ENCODE measurements at places on chromosomes 3 and 15. TPM values are rescaled to one million over a fixed set of nuclear protein-coding genes. Genes with fewer than 3 reads are reported as not detected.

DNA sequence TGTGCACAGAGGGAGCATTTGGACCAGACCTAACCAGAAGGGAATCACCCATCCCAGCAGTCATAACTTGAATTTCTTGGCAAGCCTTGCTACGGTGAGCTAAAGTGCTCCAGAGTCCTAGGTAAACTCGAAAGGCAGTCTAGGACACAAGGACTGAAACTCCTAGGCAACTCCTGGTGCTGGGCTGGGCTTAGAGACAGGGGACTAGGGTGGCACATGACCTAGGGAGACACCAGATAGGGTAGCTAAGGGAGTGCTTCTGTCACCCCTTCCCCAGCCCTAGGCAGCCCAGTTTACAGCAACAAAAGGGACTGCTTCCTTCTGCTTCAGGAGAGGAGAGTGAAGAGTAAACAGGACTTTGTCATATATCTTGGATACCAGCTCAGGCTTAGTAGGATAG lies 256.4 kb upstream of the ARHGEF26 start:
- no peaks in the 10 kb centered on the region for H3K36me3 ChIP-seq
- no peaks in the 10 kb centered on the region for H3K4me1 ChIP-seq
- no peak for DNase-seq
- no peak overlapping the region for H3K27ac ChIP-seq
- no peaks in the 10 kb centered on the region for H3K27me3 ChIP-seq
- no peak overlapping the region for H3K4me3 ChIP-seq

DNA sequence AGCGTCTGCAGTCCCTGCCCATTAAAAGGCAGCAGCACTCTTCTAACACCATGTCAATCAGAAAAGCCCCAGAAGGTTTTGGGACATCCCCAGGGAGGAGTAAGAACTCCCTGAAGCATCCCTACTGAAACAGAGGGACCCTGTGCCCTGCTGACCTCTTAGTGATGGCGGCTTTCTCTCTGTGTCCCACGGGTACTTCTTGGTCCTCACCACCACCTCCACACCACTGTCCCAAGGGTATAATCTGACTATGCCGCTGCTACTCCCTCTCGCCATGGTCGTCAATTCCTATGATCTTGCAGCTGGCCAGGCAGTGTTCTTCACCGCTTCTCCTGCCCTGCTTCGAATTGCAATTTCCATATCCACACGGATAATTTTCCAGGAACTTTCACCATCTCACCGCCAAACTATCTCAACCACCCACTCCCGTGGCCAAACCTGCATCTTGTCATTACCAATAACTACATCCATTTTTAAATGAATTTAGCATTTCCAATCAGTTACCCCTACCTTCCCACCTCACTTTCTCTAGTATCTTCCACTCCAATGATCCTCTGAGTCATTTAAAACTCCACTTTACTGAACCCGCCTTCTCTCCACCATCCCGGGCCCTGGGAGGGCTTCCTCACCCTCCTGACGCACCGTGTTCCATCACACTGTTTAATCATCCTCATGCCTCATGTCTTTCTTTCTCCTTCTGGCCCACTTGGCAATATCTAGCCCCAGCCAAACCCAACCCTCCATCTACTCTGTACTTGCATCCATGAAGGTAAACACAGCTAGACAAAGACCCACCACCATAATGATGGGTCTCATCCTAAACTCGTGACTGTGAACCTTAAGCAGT lies 23.7 kb downstream of the PRR23E start:
- no peak overlapping the region for H3K4me3 ChIP-seq
- H3K27me3 ChIP-seq, result peaks cover 15% of the 10 kb centered on the region
- H3K4me1 ChIP-seq, result no peaks in the 10 kb centered on the region
- H3K27ac ChIP-seq, result no peak overlapping the region

DNA sequence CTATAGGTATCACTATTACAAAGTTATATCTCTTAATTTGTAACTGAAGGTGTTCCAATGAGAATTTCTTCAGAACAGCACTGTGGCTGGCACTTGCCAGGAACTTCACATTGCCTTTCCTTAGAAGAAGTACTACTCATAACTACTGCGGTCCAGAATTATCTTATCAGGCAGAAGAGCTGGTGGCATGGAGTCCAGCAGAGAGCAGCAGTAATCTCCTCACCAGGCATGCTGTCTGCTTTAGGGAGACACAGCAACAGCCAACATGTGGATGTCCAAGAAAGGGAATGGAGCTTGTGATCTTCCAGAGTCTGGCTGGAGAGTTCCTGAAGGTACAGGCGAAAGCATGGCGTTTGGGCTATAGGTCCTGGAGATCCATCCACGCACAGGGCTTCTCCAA lies 919.7 kb upstream of the NR2F2 start:
- peaks cover 3% of the 10 kb centered on the region for H3K4me1 ChIP-seq
- no peak overlapping the region for H3K27ac ChIP-seq
- no peak overlapping the region for H3K4me3 ChIP-seq
- no peaks in the 10 kb centered on the region for H3K36me3 ChIP-seq
- peaks cover 12% of the 10 kb centered on the region for H3K27me3 ChIP-seq

The GABRG3 gene
- not detected for total RNA-seq

DNA sequence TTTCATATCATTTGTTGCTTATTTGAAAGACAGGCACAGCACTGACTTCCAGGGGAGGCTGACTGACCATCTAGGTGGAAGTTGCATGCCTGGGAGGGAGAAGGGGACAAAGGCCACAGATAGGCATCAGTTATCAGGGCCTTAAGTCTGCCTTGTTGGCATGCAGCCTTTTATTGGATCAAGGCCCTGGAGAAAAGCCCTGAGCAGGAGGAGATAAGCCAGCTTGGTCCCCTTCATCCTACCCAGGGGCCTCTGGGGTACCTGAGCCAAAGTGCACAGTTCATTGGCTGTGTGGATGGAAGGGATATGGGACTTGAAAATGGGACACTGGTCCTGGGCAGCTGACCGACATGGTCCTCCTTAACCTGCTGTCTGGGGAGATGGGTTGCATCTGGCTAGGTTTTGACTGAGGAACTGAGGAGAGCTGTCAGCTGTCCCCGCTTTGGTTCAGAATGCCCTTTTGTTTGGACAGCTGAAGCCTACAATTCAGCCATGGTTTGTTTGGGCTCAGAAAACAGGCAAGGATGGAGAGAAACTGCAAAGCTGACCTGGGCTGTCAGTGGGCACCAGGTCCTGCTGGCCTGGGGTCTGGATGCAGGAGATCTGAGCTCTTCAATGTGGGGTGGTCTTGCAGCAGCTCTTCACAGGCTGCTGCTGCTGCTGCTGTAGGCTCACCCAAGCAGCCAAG lies 60.0 kb downstream of the FLNB start:
- no peaks in the 10 kb centered on the region for H3K36me3 ChIP-seq
- no peaks in the 10 kb centered on the region for H3K27me3 ChIP-seq
- no peak overlapping the region for H3K4me3 ChIP-seq
- DNase-seq, result no peak
- no peak overlapping the region for H3K27ac ChIP-seq

GRCh38 chr15:66622591-66623022 lies 56.8 kb upstream of the LCTL start:
- H3K36me3 ChIP-seq, result no peaks in the 10 kb centered on the region
- H3K27me3 ChIP-seq, result peaks cover 25% of the 10 kb centered on the region
- no peak overlapping the region for H3K27ac ChIP-seq
- H3K4me1 ChIP-seq, result no peaks in the 10 kb centered on the region
- no peak for DNase-seq

The FBXO40 gene
- total RNA-seq, result not detected

GRCh38 chr15:25903024-25903581 lies 40.0 kb upstream of the ATP10A start:
- no peak overlapping the region for H3K4me3 ChIP-seq
- peaks cover 9% of the 10 kb centered on the region for H3K4me1 ChIP-seq
- no peaks in the 10 kb centered on the region for H3K27me3 ChIP-seq
- no peak for DNase-seq
- H3K27ac ChIP-seq, result no peak overlapping the region
- no peaks in the 10 kb centered on the region for H3K36me3 ChIP-seq

- H3K27ac ChIP-seq, result no peak overlapping the region
- H3K27me3 ChIP-seq, result peaks cover 18% of the 10 kb centered on the region
- no peaks in the 10 kb centered on the region for H3K36me3 ChIP-seq
Measured at GRCh38 chr15:79593119-79593869, 161.2 kb downstream of the MINAR1 start.

GRCh38 chr3:119653876-119654275 lies 6.5 kb downstream of the POPDC2 start:
- no peak for DNase-seq
- H3K27me3 ChIP-seq, result no peaks in the 10 kb centered on the region
- no peak overlapping the region for H3K4me3 ChIP-seq
- H3K27ac ChIP-seq, result no peak overlapping the region
- H3K4me1 ChIP-seq, result peaks cover 14% of the 10 kb centered on the region
